ENCODE measurements at places on chromosomes 1 and 21.

- DNase-seq = no peak
Observed at GRCh38 chr1:68081775-68082283, 31.4 kb upstream of the DIRAS3 start.

DNA sequence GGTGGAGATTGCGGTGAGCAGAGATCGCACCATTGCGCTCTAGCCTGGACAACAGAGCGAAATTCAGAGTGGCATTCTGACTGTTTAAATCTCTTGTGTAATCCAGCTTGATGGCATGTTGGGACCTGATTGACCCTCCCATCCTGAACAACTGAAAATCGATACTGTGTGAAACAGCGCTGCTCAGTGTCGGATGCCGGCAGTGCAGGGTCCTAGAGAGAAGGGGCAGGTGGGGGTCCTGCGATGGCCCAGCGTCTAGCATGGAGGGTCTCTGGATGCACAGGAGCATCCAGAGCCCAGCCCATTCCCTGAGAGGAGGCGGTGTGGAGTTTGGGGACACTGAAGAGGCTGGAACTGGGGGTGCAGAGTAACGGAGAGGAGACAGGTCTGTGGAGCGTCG is 15.8 kb downstream of the AGT start:
- no peak for DNase-seq

DNA sequence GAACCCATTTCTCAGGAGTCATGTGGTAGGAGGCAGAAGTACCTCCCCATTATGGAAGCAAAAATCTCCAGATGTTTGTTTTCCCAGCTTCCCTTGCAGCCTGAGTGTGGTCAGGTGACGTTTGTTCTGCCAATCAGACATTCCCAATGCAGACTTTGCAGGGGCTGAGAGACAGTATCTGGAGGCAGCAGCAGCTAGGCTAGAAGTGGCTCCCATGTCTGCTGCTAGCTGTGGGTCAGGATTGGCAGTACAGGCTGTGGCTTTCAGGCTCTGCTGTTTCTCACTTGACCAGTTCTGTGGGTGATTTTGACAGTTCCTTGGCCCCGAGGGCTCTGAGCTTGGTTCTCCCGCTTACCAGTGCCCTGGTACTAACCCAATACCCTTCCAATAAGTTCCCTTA is 58.6 kb upstream of the NBPF3 start:
- no peak for DNase-seq

DNA sequence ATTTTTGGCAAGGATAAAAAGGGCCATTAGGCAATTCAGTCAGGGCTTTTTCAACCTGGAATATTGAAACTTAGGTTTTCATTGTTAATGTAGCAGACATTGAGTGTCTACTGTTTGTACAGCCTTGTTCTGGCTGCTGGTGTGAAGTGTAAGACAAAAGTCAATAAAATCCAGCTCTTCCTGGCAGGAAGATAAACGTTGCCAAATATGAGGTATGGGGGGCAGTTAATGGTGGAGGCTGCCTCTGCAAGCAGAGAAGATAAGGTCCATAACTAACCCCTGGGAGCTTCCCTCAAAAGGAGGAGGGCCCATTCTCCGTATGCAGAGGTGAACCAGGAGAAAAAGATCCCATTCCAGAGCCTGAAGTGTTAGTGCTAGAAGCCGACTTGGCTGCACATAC is 19.5 kb upstream of the SHE start:
- no peak for DNase-seq

- no peak for DNase-seq
Observed at GRCh38 chr1:210360852-210361477, 32.3 kb downstream of the HHAT start.

DNA sequence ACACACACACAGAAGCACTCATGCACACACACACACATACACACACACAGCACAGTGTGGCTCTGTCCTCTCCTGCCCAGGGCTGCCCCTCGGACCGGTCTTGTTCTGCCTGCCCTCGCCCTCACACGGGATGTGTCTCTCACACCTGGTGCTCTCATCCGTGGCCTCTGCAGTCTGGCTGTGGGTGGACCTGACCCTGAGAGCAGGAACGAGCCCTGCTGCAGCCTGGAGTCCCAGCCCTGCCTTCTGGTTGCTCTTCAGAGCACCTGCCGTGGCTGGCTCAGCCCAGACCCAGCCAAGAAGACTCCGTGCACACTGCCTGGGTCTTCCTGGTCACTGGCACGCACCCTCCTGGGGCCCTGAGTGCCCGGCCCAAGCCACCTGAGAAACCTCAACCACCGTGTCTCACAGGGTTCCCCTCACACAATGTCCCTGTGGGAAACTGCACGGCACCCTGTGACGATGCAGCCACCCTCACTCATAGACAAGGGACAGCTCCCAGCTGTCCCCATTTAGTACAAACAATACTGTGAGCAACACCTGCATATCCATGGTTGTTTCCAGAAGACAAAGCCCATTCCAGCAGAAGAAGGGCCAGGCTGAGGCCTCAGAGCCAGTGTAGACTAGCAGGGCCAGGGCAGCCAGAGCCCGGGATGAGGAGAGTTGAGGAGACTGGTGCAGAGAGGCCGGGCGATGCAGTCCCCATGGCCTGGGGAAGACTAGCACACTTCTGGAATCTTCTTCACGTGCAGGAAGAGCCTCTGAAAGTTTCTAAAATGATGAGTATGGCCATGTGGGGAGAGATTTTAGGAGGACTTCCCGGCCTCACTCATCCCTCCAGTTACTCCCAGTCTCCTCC is 234.0 kb downstream of the NPHP4 start:
- DNase-seq = no peak

GRCh38 chr1:72119491-72119890 is 162.8 kb downstream of the NEGR1 start:
- DNase-seq = no peak

DNA sequence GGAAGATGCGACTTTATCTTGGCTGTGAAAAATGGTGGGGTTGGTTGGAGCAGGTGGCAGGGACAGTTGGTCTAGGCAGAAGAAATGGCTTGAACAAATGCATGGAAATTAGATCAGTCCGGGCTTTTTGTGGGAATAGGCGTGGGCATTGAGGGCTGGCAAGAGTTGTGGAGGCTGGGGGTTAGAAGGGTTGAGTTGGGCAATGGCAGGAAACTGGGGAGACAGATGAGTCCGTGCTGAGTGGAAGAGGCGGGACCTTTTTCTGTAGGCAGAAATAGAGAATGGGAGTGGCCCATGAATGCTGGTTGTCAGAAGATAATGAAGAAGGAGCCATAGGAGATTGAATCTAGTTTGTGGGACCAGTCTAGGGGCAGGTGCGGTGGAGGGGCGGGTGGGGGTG is 6.9 kb downstream of the PDPN start:
- DNase-seq = no peak

- no peak for DNase-seq
Observed at GRCh38 chr1:21861602-21862429, 49.8 kb downstream of the LDLRAD2 start.

GRCh38 chr1:6891781-6892579 is 106.7 kb downstream of the CAMTA1 start:
- no peak for DNase-seq

DNA sequence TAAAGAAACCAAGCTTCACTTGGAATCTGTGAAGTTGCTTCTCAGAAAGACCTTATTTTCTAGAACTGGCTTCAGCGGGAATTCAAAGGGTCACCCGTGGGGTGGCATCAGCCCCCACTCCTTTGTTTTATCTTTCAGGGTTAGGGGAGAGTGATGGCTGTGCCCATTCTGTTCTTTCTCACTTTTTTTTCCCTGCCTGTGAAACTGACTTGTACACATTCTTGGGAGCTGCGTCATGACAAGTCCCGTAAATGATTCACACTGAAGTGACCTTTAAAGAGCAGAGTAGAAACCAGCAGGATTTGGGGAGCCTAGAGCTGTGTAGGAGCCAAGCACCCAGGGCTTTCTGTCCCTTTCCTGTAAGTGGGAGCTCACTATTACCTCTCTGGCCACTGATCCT is 43.8 kb downstream of the SLC44A3 start:
- DNase-seq = no peak

DNA sequence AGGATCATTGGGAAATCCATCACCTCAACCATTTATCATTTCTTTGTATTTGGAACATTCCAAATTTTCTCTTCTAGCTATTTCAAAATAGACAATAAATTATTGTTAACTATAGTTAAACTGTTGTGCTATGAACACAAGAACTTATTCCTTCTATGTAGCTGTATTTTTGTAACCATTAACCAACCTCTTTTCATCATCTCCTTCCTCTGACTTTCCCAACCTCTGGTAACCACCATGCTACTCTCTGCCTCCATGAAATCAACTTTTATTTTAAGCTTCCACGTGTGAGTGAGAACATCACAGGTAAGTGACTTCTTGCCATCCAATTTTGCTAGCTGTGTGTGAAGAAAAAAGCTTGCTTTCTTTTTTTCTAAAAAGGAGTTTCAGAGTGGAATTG is 418 bp downstream of the IFI44L start:
- no peak for DNase-seq

GRCh38 chr1:39105841-39106765 is 80.0 kb downstream of the NDUFS5 start:
- no peak for DNase-seq

DNA sequence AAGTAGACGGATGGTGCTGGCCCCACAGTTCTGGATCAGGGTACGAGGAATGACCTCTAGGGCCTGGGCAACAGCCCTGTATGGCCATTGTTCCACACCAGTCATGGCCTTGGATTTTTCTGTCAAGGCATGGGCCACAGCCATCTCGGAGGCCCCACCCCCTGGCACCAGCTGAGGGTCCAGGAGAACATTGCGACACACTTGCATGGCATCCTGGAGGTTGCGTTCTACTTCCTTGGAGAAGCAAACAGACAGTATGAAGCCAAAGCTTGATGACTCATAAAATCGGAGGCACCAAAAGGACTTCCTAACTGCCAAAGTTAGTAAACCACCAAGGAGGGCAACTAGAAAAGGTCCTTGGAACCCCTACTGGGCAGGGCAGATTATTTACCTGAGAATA is 11.9 kb upstream of the VHLL start:
- no peak for DNase-seq

DNA sequence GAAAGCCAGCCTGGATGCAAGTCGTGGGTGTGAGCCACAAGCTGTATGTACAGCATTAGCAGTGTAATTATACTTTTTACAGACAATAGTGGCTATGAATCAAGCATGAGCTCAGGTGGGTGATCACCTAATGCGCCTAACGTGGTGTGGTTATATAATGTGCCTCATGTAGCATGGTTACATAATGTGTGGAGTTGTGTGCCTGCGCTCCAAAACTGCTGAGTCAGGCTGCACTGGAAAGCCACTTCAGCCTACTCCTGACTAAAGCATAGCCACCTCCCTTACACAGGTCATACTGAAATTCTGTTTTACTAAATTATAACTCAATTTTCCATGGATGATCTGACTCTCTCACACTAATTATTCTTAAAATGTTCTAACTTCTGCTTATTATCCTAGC is 69.8 kb downstream of the KCNT2 start:
- no peak for DNase-seq

- no peak for DNase-seq
Observed at GRCh38 chr1:27218736-27219135, 15.7 kb upstream of the WDTC1 start.

- no peak for DNase-seq
Observed at GRCh38 chr21:42545745-42546144, 32.1 kb downstream of the SLC37A1 start.

DNA sequence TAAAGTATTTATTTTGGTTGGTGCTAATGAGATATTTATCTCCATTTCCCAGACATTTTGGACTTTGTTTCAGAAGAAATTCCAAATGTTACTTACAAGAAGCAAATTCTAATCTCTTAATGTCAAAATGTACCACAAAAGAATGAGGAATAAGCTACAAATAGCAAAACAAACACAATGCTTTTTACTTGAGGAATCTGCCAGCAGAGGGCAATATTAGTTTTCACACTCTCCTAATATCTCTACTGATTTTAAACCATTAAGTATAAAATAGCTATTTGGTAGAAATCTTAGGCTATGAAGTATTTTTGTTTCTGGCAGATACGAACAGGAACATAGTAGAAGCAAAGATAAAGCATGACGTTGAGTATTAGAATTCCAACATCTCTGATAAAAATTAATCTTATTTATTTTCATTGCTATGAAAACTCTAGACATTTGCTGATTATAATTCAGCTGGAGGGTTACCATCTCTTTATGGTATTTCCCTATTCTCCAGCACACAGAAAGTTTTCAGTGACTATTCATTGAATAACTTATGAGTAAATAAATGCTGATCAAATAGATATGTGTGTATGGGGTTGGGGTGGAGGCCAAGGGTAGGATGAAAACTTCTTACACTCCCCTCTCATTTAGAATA is 13.4 kb upstream of the HMCN1 start:
- DNase-seq = no peak

DNA sequence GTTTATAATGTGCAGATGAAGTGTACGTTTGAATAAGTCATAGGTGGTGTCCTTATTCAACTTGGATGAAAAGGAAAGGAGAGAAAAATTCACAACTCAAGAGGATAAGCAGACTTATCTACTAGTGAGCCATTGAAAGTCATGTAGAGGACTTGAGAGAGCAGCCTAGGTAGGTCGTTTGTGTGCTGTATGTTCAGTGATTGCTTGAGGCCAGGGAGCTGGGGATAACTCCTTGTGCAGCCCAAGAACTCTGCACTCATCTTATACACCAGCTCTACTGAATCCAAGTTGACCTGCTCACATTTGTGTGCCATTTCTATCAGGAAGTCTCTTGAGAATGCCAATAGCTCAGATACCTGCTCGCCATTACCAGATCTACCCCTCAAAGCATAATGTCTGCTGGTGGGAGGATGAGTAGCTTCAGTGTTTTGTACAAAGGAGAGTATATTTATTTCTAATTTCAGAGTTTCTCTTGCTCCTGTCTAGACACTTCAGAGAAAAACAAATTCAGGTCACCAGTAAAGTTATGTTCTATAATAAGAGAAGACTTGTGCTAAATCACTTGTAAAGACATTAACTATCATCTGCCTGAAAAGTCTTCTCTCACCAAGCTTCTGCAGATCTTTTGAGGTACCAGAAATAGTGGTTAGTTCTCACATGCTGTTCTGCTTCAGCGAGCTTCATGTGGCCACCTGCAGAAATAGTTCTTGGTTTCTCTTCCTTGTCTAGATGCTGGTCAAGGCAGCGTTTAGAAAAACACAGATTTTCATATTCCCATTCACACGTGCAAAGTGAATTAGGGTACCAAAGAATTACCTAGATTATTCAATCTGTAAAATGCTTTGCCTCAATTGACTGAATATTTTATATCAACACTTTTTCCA is 10.8 kb downstream of the S1PR1 start:
- no peak for DNase-seq

- no peak for DNase-seq
Observed at GRCh38 chr1:246640747-246641146, 74.5 kb downstream of the CNST start.

GRCh38 chr1:67957066-67957465 is 93.4 kb downstream of the DIRAS3 start:
- DNase-seq = no peak

- DNase-seq = no peak
Observed at GRCh38 chr1:227092069-227092468, 152.0 kb downstream of the COQ8A start.

Data from occipital lobe (tissue), 3 donors.